ENCODE measurements at places on chromosomes 6 and 20.
A peak's percentile ranks its signal among the peaks of the same experiment; 100 is the strongest.

- DNase-seq, result no peak
These were observed 50.1 kb upstream of the SIRPA start for GRCh38 chr20:1845163-1845523.

DNA sequence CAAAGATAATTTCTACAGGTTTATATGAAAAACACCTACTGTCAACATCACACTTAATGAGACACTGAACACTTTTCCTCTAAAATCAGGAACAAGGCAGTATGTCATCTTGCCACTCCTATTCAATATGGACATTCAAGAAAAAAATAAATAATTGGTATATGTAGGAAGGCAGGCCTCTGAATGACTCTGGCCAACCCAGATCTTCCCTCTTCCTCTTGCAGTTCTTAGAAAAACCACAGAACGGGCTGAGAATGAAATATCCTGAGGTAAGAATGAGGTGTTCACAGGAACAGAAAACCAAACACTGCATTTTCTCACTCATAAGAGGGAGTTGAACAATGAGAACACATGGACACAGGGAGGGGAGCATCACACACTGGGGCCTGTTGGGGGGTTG is 1207.2 kb upstream of the CITED2 start:
- DNase-seq, result no peak

GRCh38 chr6:9503111-9503761 is 911.6 kb downstream of the TFAP2A start:
- DNase-seq, result no peak

DNA sequence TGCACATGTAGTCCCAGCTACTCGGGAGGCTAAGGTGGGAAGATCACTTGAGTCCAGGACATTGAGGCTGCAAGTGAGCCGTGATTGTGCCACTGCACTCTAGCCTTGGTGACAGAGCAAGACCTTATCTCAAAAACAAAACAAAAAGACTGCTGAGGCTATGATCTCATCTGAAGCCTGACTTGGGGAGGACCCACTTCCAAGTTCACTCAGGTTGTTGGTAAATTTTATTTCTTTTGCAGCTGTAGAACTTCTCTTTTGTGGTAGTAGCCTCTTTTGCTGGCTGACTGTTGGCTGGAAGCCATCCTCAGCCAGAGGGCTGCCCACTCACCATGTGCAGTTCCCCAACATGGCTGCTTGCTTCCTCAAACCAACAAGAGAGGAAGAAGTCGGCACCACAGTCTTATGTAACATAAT is 36.8 kb upstream of the ME1 start:
- no peak for DNase-seq

- DNase-seq, result no peak
These were observed 106.0 kb upstream of the TNFAIP3 start for GRCh38 chr6:137761072-137761471.

DNA sequence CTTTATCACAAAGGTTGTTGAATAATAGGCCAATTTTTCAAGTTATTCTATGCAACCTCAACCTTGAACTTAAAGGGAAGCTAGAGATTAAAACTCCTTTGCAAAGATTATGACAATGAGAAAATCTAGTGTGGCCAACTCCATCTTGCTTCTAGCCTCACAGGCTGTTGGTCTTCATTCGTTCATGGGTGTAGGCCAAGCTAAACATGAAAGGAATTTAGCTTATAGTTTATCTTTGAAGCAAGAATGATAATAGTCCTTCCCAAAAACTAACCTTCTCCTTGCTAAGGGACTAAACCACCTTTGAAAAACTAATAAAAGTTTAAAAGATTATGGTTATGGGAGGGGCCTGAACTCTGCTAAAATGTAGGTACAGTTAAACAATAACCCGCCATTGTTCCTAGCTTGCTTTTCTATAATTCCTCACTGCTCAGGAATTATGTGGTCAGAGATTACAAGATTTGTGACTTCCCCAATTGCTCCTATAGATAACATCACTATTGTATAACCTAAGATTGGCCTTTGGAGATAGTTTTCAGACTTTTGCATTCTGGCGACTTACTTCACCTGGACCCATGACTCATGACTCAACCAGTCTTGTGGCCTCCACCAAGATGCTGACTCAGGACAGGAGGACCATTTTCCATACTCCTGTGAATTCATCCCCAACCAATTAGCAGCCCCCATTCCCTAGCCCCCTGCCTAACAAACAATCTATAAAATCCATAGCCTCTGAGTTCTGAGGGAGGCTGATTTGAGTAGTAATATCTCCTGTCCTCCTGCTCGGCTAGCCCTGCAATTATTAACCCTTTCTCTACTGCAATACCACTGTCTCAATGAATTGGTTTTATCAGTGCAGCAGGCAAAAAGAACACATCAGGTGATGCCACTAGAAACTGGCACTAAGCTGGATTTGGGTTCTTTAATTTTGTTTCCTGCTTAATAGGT is 154.5 kb downstream of the CD83 start:
- DNase-seq, result no peak

GRCh38 chr20:3115190-3116107 is 30.9 kb upstream of the AVP start:
- DNase-seq, result peak; percentile 42

DNA sequence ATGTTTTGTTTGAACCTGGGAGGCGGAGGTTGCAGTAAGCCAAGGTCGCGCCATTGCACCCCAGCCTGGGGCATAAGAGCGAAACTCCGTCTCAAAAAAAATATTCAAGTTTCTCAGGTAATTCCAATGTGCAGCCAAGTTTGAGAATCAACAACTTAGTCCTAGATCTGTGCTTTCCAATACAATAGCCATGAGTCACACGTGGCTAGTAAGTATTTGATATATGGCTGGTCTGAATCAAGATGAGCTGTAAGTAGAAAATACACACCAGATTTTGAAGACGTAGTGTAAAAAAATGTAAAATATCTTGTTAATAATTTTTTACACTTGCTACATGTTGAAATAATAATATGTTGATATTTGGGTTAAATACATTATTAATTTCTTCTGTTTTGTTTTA is 35.0 kb upstream of the BTBD3 start:
- no peak for DNase-seq

DNA sequence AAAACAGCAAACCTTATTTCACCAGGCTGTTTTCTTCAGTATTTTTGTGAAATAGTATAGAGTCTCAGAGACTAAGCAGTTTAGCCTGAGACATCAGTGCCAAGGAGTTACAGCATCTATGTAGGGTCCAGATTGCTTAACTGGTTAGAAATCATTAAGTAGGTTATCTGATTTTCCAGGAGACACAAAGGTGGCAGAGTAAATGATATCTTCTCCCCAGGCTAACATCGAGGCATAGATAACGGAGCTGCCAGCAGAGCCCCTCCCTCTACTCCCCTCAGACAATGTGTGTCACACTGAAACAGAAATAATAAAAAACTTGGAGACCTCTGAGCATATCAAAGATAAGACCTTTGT is 473.0 kb upstream of the CITED2 start:
- no peak for DNase-seq

- DNase-seq, result no peak
These were observed 73.0 kb downstream of the PDSS2 start for GRCh38 chr6:107386340-107386739.

- DNase-seq, result no peak
These were observed 30.3 kb downstream of the TRMT11 start for GRCh38 chr6:126016591-126016990.

DNA sequence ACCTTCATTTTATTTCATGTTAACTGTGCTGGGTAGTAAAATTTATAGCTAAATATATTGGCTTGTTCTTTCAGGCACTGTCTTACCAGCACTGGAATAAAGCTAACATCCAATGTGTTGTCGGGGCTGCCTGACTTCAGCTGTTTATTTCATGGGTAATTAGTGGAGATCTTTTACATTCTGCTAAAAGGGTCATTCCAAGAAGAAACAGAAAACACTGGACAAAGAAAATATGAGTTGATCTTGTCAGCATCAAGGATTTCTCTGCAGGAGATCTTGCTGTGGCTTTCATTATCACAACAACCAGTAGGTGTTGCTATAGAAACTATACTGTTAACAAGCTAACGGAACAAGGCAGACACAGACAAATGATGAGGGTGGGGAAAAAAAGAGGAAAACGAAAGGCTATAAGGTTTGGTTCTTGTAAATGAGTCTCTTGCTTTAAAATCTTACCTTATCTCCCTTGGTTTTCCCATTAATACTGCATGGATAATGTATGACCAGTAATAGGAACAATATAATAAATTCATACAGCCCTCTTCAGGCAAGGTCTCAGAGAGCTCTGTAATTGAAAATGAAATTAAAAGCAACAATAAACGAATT is 206.8 kb downstream of the SIM1 start:
- peak; percentile 34 for DNase-seq

- DNase-seq, result no peak
These were observed 121.5 kb upstream of the FOXQ1 start for GRCh38 chr6:1190366-1190765.

GRCh38 chr20:57773059-57773815 is 63.4 kb upstream of the PMEPA1 start:
- no peak for DNase-seq

- no peak for DNase-seq
These were observed 3.8 kb downstream of the EFHC1 start for GRCh38 chr6:52423971-52424381.

DNA sequence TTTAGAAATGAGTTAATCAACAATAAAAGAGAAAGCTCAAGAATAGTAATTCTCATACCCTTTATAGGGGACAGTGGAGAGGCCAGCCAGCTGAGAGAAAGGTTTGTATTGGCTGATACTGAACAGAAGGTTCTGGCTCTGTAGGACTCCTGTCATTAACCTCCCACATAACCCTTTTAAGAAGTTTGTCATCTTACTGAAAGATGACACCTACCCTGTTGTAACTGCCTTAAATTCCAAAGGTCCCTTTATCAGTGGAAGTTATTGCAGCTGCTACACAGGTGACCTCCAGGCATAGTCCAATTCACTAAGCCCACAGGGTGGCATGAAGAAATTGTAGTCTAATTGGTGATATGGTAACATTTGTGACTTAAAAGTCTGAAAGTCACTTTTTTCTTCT is 790.1 kb downstream of the TENT5A start:
- no peak for DNase-seq

DNA sequence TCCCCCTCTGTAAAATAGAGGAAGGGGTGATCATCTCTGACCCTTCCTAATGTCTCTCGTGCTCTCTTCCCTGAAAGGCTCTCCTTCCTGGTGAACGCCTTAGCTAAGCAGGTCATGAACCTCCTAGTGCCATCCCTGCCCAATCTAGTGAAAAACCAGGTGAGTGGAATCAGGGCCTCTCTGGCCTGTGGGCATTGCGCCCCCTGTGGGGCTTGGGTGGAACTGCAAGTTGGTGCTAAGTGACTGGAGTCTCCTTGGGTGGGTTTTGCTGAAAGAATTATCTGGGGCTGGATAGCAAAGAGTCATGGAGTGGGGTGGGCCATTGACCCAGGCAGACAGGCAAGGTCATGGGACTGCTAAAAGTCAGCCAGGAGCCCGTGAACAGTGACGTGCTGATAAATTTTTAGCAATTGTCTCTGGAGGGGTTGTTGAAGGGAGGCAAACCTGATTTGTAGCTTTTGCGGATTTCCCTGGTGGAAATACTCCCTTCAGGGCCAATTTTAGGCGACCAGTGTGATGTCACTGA is 8.9 kb downstream of the BPIFB1 start:
- DNase-seq, result peak; percentile 43

DNA sequence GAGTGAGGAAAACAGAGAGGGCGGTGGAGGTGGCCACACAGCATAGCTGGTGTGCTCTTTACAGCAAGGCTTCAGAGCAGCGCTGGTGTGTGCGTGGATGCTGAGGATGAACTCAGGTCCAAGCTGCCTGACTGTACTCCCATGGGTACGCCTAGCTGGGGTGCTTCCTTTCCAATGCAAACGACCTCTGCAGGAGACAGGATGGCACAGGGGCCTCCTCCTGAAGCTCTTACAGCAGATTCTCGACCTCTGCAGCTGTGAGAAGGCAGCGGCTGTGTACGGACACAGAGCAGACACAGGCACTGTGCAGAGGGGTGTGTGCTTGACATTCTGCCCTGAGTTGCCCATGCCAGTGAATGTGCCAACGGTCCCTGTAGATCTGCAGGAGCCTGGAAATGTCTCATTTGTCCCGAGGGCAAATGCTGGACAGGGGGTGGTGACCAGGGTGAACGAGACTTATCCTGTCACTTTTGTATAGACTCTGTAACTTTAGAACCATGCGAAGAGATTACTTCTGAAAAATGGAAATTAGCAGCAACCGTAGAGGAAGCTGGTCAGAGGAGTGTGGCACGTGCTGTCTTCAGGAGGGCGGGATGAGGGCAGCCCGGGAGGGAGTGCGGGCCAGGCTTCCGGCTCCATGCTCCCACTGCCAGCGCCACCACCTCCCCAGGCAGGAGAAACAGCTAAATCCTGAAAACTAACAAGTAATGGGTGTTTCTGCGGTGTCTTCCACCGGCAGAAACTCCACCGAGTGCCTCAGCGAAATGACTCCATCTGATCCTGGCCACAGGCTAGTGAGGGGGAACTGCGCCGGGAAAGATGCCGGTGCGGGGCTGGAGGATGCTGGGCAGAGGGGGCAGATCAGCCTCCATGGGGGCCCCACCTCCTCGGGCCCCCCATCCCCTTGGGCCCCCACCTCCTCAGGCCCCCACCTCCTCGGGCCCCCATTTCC is 120.9 kb upstream of the RPS6KA2 start:
- no peak for DNase-seq

DNA sequence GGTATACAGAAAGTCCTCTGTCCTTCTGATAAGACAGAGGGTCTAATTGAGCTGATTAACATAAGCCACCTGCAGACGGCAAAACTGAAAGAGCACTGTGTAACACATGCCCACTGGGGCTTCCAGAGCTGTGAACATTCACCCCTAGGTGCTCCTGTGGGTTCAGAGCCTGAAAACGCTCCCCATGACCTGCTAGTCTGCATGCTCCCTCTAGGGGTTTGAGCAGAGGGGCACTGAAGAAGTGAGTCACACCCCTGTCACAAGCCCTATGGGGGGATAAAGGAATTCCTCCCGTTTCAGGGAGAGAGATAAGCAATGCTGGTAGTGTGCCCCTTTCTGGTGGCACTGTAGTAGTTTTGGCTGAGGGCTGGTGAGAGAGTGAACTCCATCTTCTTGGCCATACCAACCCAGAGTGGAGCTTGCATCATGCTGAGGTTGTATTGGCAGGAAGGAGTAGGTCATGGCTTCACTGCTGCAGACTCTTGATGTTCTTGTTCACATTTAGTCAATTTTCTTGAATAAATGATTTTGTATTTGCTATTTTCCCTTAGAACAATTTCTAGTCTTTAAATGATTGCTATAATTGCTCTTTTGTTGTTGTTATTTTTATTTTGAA is 637.5 kb upstream of the MAN1A1 start:
- DNase-seq, result no peak

DNA sequence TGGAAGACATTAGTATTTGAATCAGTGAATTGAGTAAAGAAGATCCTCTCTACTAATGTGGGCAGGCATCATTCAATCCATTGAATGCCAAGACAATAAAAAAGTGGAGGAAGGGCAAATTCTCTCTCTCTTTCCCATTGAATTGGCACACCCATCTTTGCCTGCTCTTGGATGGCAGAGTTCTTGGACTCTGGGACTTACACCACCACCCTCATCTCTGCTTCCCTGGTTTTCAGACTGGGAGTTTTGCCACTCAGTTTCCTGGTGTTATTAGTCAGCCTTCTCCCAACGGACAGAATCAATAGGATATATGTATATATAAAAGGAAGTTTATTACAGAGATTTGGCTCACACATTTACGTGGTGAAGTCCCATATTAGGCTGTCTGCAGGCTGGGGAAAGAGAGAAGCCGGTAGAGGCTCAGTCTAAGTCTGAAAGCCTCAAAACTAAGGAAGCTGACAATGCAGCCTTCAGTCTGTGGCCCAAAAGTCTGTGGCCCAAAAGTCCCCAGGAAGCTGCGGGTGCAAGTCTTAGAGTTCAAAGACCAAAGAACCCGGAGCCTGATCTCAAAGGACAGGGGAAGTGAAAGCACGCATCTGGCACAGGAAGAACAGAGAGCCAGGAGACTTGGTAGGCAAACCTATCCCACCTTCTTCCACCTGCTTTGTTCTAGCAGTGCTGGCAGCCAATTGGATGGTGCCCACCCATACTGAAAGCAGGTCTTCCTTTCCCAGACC is 64.4 kb downstream of the SMPDL3A start:
- DNase-seq, result no peak

Data from NCI-H1092 treated with DMSO at 0.1 percent for 48 hours (cell line).